ENCODE measurements at places on chromosomes 12 and 14.

DNA sequence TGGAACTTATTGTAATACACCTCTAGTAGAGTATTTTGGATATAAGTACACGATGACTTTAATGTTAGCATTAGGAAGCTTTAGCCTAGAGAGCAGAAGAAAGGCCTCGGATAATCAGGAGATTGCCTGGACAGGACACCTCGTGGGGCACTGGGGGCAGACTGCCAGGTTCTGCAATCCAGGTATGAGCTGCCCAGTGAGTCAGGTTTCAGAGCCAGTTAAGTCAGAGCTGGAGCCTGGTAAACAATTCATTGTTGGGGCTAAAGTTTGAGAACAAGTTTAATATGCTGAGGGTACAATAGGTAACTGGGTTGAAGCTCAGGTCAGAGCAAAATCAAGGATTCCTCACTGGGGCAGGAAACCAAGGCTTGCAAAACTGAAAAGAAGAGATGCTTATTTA is 107.4 kb downstream of the RERGL start:
- DNase-seq = no peak

DNA sequence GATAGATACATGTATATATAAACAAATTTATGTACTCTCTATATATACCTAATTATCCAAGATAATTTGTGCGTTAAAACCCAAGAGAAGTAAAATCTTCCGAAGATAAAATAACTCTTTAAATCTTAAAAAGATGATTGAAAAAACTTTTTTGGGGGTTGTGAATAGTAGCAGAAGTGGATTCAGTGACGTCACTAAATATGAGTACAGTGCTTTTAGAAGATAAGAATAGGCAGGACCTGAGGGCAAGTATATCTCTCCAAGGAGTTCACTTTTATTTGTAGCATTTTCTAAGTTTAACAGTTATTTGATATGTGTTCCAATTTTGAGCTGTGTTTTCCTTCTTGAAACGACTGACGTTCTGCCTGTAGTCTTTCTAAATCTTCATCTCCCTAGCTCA is 319.8 kb downstream of the PPFIA2 start:
- DNase-seq = no peak

- no peak for DNase-seq
These were observed 27.5 kb downstream of the RHOJ start for GRCh38 chr14:63231766-63232165.

DNA sequence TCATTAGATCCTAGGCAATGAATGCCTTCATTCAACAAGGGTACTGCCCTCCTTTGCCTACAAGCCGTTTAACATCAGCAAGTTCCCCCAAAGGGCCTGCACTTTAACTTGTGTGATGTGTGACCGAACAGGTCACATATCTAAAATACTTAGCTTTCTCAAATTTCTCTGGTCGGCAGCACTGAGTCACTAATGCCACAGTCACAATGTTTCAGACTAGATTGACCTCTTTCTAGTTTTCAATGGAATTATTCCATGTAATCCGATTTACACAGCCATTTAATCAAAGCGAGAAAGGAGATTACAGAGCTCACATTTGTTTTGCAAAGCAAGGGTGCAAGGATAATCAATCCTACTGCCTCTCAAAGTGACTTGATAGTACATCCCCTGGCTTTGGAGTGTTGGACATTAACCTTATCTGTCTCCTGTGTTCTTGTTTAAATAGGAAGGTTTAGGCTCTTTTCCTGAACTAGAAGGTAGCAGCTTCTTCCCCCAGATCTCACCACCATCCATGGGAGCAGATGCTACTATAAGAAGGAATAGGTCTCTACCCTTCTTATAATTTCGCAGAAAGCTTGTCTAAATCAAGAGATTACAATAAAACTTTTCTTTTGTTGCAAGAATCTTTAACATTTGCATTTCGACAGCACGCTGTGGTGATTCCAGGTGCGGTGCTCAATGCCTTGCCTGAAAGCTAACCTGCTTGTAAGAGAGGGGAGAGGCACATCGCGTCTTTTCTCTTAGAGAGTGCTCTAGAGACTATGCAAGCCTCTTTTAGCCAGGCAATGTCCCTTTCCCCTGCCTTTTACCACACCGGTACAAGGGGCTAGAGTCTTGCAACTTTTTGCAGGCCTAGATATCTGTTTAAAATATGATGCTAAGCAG is 1.8 kb downstream of the KITLG start:
- DNase-seq = no peak

DNA sequence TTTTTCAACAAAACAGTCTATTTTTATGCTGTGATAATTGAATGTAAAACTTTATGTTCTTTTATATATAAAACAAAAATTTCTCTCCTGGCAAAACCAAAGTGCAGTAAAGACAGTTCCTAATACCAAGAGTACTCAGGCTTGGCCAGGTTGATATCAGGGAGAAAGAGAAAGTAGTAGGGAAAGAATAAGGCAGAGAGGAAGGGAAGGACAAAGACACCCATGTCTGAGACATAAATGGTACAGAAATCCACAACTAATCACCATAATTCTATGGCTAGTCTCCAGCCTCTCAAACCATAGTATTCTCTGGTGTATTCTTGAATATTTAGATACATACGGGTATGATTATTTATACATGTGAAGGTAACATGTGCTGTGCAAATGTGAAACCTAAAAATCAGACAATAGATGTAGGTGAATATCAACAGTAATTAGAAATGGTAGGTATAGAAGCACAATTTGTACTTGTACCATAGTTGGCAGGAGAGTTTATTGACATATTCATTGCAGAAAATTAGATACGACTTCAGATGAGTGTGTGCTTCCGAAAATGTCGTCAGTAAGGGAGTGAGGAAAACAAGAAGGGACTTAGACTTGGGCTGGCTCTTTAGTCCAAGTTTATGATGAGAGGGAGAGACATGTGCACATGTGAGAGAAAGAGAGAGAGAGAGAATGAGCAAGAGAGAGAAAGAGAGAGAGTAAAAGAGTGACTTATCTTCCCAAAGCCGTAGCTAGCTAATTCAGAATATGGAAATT is 230.8 kb upstream of the NPAS3 start:
- DNase-seq = no peak

GRCh38 chr12:16636435-16637055 is 30.6 kb upstream of the LMO3 start:
- DNase-seq = no peak

DNA sequence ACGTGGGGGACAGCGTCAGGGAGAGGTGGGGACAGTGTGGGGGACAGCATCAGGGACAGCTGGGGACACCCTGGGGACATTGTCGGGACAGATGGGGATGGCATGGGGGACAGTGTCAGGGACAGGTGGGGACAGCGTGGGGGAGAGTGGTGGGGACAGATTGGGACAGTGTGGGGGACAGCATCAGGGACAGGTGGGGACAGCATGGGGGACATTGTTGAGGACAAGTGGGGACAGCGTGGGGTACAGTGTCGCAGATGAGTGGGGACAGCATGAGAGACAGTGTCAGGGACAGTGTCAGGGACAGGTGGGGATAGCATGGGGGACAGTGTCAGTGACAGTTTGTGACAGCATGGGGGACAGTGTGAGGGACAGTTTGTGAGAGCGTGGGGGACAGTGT is 240.9 kb downstream of the TMEM121 start:
- DNase-seq = no peak

DNA sequence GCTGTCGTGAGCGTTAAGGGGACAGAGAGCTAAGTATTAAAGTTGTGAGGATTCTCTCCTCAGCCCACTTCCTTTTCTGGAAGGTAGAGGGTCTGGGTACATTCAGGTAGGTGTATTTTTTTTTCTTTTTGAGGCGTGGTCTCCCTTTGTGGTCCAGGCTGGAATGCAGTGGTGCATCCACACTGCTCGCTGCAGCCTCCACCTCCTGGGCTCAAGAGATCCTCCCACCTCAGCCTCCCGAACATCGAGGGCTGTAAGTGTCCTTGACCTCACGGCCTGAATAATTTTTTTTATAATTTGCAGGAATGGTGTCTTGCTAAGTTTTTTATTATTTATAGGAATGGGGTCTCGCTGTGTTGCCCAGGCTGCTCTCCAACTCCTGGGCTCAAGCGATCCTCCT is 1.4 kb downstream of the PUS1 start:
- DNase-seq = no peak

GRCh38 chr14:83470466-83470865 is 1936.8 kb upstream of the SEL1L start:
- DNase-seq = no peak

GRCh38 chr12:49542592-49543160 is 3.8 kb downstream of the KCNH3 start:
- no peak for DNase-seq

GRCh38 chr14:33930439-33930838 is 20.4 kb downstream of the EGLN3 start:
- no peak for DNase-seq

GRCh38 chr12:132065609-132066344 is 78.3 kb downstream of the DDX51 start:
- DNase-seq = no peak

GRCh38 chr12:14416658-14417057 is 51.2 kb downstream of the ATF7IP start:
- no peak for DNase-seq

- DNase-seq = no peak
These were observed 20.2 kb downstream of the VPS37B start for GRCh38 chr12:122875590-122876220.

DNA sequence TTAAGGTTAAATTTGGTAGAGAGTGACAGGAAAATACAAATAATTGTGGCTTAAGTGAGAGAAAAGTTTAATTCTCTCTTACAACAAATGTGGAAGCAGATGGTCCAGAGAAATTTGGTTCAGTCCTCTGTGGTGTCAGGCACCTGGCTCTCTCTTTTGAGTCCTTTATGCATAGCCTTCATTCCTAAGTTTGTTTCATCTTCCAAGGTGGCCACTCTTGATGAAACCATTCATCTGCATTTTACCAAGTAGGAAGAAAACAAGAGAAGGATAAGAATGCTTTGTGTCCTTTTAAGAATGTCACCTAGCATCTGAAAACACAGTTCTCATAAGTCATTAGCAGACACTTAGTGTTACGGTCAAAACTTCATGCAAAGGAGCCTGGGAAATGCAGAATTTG is 442.5 kb downstream of the CCER1 start:
- DNase-seq = no peak

DNA sequence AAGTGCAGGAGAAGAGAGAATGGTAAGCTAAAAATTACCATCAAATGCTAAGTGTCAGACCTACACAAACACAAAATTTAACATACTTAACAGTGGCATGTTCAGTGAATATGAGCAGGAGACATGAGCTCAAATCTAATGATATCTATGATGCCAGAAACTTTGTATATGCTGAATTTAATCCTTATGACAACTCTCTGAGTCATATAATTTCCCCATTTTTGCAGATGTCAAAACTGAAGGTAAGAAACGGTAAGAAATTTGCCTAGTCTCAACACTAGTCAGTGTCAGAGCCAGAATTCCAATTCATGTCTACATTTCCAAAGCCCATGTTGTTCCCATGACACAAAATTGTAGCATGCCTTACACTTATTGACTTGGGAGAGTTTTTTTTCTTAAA is 375.8 kb downstream of the APAF1 start:
- no peak for DNase-seq

GRCh38 chr12:67927324-67927723 is 61.9 kb upstream of the IFNG-AS1 start:
- no peak for DNase-seq

DNA sequence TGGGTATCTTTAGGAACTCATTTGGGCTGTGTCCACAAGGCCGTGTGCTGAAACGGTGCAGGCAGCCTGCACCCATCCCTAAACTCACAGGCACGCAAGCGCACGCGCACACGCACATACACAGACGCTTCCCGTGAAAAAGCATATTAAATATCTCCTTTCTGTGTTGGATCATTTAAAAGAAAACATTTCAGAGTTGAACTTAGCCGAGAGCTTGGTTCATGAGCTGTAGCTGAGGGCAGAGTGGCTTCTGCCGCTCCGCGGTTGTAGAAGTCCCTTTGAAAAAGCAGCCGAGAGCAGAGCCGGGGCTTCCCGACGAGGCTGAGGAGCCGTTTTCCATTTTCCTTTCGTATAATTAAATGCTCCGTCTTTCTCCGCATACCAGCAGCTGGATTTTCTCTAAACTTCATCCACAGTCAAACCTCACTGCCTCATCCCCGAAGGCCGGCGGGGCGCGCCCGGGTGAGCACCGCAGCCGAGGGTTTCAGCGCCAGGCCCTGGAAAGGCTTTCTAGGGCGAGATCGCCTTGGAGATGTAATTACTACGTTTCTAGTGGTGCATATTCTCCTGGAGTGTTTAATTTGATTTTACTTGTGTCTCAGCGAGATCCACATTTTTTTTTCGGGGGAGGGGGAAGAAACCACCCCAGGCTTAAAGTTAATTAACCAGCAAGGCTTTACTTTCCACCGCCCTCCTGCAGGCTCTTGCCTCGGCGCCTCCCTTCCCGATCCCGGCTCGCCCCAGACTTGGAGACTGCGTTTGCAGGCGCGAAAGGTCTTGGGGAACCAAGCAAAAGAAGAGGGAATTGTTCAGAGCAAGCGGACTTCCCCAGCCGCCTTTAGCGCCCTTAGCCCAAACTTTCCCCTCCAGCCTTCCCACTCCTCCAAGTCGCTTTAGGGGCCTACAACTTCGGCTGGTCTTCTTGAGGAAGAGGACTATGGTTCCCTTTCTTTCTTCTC is 3.0 kb upstream of the HOXC13 start:
- DNase-seq = no peak

DNA sequence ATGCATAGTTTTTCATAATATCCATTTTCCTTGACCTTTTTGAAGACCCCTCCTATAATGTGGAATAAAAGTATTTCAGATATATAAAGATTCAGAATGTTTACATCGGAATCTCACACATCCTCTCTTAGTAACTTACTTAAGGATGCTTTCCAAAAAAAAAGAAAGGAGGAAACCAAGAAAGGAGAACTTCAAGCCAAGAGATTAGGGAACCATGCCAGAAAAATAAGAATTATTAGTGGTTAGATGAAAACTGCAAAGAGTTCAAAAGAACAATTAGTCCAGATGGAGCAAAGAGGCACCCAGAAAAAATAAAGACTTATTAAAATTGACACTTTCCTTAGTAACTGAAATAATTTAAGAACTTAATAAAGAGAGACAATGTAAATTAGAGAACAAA is 179.2 kb downstream of the DUSP6 start:
- DNase-seq = no peak

GRCh38 chr12:10170216-10170615 is 1.7 kb downstream of the OLR1 start:
- DNase-seq = no peak

DNA sequence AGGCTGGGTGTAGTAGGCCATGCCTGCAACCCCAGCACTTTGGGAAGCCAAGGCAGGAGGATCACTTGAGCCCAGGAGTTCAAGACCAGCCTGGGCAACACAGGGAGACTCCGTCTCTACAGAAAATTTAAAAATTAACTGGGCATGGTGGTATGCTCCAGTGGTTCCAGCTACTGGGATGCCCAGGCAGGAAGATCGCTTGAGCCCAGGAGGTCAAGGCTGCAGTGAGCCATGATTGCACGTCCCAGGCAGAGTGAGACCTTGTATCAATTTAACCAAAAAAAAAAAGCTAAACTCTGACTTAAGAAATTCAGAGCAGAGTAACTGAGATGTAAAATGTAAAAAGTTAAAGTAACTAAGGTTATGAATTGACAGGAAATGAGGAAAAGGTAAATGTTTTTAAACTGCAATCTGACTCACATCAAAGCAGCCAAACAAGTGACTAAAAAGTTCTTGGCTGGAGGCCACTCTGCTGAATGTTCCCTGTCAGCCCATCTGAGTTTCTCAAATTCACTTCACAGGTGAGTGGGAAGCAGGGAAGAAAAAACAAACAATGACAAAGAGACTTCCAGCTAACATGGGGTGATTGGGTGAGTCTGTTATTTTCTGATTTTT is 21.3 kb downstream of the PRKD1 start:
- no peak for DNase-seq

GRCh38 chr12:53065470-53065869 is 13.7 kb downstream of the SPRYD3 start:
- DNase-seq = no peak

All from activated CD4-positive, alpha-beta T cell treated with anti-CD3 and anti-CD28 coated beads, Interleukin-2, amount 50 U/mL, for 4 hours (primary cell).